ENCODE measurements at places on chromosomes 2 and 18.

DNA sequence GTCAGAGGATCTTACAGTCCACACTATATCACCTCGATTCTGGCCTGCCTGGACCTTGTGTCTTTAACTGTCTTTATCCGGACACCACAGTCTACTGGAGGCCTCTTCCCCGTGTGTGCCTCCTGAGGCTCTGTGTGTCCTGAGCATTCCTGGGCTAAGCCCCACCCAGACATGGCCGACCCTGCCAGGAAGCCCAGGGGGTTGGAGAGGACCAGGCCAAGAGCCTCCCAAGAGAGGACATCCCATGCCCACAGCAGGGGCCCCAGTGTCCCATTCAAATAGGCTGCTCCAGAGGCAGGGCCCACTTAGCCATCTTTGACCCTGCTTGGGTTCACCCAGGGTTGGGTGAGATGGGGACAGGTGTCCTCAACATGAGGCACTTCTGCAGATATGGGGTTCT lies 84.7 kb upstream of the OTOS start:
- no peak for DNase-seq

DNA sequence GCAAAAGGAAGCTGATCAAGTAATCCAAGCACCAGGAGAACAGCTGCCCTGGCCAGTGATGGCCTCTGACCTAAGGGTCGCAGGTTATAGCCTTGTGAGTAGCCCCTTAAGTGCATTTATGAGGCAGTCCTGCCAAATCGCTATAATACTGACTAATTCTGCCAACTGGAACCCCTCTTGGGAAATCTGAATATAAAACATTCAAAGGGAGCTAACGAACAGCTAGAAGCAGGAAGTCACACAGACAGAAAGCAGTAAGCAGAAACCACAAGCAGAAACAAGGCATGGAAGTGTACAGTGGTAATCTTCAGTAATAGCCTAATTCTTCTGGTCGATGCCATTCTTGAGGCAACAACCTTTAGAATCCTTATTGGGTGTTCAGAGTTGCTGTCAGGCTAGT lies 521.3 kb downstream of the METTL4 start:
- peak; percentile 10 for DNase-seq

- DNase-seq = no peak
Observed at GRCh38 chr2:7771781-7772180, 854.6 kb downstream of the RNF144A start.

DNA sequence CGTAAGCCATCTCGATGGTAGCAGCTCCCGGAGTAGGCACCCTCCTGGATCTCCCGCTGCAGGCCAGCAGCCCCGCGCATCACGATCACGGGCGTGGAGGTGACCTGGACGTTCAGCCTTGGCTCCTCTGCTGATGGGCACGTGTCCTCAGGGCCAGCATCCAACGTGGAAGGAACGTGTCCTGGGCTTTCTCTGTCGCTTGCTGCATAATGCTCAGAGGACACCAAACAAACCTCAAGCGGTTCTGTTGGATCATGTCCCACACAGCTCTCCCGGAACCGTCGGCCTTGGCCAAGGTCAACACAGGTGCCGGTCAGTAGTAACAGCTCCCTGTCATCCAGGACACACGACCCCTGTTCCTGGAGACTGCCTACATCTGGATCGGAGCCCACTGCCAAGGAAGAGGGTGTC lies 23.1 kb downstream of the PASK start:
- DNase-seq = no peak

- DNase-seq = no peak
Observed at GRCh38 chr2:176979981-176980710, 232.4 kb upstream of the HNRNPA3 start.

All from Caki2 (cell line).